Chondrocyte (in vitro differentiated cells): ENCODE measurements at places on chromosomes 3 and 15. TPM values are rescaled to one million over a fixed set of nuclear protein-coding genes. Genes with fewer than 3 reads are reported as not detected.

The LCTL gene
- total RNA-seq = 0.31 to 0.50 TPM (median 0.31 TPM) in 3 replicates

DNA sequence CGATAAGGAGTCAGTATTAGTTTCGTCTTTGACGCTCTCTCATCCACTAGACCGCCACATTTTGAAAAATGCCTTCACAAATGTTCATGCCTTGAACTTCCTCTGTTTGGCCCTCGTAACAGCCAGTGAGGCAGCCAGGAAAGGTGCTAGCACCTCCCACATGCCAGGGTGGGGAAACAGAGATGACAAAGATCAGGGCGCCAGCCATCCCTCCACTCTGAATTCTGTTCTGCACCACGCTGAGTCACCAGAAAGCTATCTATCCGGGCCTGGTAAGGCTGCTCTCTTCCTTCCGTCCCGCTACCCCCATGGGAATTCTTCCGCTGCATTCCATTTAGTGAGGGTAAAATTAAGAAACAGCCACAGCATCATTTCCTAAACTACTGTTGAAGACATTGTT lies 31.3 kb upstream of the BCL2L10 start:
- no peak for DNase-seq

The DOCK3 gene
- 0.15 to 0.25 TPM (median 0.17 TPM) in 3 replicates for total RNA-seq

The GOLGA6A gene
- 0.12 to 0.46 TPM in 2 of 3 replicates, not detected in the other for total RNA-seq

GRCh38 chr15:44489464-44489863 lies 47.5 kb upstream of the EIF3J start:
- no peak for DNase-seq

- DNase-seq = no peak
These were observed 69.3 kb downstream of the TBC1D2B start for GRCh38 chr15:78007964-78008886.

The SSUH2 gene
- 0.31 TPM in 1 of 3 replicates, not detected in the others for total RNA-seq

DNA sequence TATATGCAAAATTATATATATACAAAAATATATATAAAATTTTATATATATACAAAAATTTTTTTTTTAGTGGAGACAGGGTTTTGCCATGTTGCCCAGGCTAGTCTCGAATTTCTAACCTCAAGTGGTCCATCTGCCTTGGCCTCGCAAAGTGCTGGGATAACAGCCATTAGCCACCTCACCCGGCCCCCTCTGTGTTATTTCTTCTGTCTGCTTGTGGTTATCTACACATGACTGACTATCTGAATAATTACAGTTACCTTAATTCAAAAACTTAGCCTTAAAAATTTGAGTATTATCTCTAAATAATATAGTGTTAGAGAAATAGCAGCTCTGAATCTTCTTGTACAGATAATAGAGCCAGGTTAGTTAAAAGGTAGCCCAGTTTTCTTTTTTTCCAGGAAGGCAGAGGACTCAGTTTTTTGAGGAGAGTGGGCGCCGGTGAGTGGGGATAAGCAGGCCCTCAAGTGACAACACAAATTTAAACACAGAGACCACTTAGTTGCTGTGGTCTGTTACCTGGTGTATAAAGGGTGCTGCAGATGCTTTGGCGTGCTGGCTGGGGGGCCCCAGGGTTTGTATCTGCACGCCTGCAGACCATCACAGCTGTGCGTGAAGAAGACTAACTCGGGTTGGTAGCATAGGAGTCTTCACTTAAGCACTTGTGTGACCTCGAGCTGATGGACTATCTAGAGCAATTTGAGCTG lies 83.7 kb downstream of the TRAK1 start:
- no peak for DNase-seq

The CLASP2 gene
- 52.1 to 58.3 TPM (median 52.8 TPM) in 3 replicates for total RNA-seq

The COPB2 gene
- 180 to 275 TPM (median 185 TPM) in 3 replicates for total RNA-seq

- DNase-seq = no peak
These were observed 27.6 kb downstream of the TBC1D23 start for GRCh38 chr3:100288288-100288894.

DNA sequence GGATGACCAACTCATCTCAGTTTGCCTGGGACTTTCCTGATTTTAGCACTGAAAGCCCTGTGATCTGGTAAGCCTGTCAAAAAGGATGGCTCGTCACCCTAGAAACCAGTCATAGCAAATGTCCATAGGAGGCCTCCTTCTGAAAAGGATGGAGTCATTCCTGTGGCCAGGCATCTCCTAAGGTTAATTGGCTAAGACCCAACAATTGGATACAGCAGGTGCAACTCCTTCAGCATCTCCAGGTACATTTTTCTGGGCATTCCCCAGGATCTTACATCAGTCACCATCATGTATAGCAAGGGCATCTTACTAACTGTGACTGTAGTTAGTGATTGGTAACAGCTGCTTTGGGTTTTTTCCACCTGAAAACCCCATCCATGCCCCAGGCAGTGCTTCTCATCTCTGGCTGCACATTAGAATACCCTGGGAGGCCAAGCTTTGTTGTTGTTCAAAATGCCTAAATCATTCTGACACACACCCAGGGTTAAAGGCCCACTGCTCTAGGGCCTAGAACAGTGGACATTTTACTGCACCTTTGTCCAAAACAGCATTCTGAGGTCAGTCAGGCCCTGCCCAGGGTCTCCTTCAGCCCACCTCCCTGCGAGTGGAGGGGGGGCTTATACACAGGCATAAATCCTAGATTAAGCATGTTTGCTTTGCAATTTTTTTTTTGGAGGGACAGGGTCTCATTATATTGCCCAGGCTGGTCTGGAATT lies 28.3 kb upstream of the GALNT15 start:
- DNase-seq = no peak

DNA sequence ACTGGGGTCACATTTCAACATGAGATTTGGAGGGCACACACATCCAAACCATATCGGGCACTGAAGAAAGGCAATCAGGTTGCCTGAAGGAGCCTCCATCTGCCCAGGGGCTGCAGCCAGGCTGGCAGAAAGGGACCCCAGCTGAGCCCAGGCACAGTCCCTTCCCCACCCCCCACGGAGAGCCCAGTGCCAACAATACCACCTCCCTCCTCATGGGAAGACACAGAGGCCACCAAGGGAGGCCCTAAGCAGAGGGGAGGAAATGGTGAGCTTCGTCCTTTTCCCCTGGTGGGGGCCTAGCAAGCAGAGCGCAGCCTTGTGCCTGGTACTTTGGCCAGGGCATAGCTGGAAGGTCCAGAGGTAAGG lies 3.0 kb upstream of the STRA6 start:
- no peak for DNase-seq

The C3orf85 gene
- total RNA-seq = not detected in 3 replicates

- DNase-seq = no peak
These were observed 820.9 kb upstream of the GRM7 start for GRCh38 chr3:6039971-6040370.

- DNase-seq = no peak
These were observed 43.3 kb downstream of the RBMS3 start for GRCh38 chr3:29324180-29324651.

The CCR9 gene
- not detected in 3 replicates for total RNA-seq

The BOC gene
- 7.3 to 11.3 TPM (median 8.6 TPM) in 3 replicates for total RNA-seq

GRCh38 chr3:169863458-169863899 lies 6.3 kb downstream of the LRRC31 start:
- DNase-seq = no peak

DNA sequence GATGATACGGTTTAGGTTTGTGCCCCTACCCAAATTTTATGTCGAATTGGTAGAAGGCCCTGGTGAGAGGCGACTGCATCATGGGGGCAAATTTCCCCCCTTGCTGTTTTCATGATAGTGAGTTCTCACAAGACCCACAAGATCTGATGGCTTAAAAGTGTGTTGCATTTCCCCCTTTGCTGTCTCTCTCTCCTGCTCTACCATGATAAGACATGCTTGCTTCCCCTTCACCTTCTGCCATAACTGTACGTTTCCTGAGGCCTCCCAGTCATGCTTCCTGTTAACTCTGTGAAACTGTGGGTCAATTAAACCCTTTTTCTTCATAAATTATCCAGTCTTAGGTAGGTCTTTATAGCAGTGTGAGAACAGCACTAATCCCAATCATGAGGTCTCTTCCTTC lies 381.2 kb downstream of the RSL24D1 start:
- no peak for DNase-seq

DNA sequence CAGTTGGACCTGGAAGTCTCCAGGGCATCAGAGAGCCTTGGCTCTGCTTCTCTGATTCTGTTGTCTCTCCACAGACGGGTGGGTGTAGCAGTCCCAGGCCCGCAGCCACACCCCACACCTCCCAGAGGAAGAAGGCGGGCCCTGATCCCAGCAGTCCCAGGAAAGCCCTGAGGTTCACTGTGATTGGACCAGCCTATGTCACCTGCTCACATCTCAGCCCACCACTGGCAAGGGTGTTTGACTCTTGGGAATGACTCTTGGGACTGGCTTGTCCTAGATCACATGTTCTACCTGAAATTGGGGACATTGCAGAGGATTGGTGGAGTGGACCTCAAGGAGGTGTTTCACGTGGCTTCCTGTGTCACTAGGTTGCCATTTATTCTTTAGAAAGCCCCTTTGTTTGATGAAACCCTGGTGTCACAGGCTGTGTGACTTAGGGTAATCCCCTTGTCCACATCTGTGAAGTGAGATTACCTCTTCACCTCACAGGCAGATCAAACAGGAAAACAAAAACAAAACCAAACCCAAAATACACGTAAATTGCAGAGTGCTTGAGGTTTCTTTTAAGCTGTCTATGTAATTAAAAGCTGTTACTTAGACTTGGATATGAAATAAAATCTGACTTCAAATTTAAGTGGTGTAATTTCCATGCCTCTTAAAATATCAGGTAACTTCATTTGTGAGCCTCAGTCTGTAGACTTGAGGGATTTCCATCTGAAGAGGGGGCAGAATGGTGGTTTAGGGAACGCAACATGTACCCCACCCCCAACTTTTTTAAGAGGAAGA lies 26.7 kb downstream of the FLNB start:
- DNase-seq = no peak

GRCh38 chr3:157129803-157130466 lies 30.0 kb downstream of the CCNL1 start:
- no peak for DNase-seq

GRCh38 chr15:50764461-50765194 lies 878 bp downstream of the SPPL2A start:
- DNase-seq = no peak

The WWTR1 gene
- 107 to 121 TPM (median 111 TPM) in 3 replicates for total RNA-seq
